Left ventricle myocardium superior (tissue), 1 donor: ENCODE measurements at places on chromosomes 3 and 15. TPM values are rescaled to one million over a fixed set of nuclear protein-coding genes. Genes with fewer than 3 reads are reported as not detected.
A peak's percentile ranks its signal among the peaks of the same experiment; 100 is the strongest.

Gene CP
- total RNA-seq: 2.2 TPM

Gene ATOSA
- 27.5 TPM for total RNA-seq

Gene NKIRAS1
- total RNA-seq: 22.6 TPM

Gene ZNF654
- total RNA-seq: 10.3 TPM

Gene ELL3
- 1.3 TPM for total RNA-seq

DNA sequence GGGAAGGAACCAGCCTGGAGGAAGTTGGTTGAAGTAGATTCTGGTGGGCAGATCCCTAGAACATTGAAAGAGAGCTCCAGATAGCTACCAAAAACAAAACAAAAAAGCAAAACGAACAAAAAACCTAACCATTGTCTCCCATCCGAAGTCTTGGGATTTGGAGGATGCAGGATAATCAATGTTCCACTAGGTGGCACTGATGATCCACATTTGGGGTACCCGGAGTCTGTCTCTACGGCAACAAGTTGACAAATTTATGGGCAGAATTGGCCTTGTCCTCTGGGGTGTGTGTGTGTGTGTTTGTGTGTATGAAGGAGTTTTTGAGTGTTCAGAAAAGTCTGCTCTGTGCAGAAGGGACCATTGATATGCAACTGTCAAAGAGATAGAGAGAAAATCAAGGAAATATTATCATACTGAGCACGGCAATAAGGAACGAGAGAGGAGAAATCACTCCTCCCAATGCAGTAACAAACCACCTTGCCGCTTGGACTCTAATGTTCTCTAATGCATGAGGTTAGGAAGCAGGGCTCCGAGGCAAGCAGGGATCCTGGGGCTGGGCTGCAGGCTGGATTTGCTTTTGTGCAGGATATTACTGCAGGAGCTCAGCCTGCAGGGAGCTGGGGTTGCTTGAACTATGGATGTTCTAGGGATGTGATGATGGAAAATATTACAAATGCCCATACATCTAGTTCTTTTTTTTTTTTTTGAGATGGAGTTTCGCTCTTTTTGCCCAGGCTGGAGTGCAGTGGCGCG, 59.8 kb upstream of the KLHL25 start:
- no peak for DNase-seq

GRCh38 chr3:98259707-98260106, 4.3 kb upstream of the OR5H6 start:
- DNase-seq: no peak

DNA sequence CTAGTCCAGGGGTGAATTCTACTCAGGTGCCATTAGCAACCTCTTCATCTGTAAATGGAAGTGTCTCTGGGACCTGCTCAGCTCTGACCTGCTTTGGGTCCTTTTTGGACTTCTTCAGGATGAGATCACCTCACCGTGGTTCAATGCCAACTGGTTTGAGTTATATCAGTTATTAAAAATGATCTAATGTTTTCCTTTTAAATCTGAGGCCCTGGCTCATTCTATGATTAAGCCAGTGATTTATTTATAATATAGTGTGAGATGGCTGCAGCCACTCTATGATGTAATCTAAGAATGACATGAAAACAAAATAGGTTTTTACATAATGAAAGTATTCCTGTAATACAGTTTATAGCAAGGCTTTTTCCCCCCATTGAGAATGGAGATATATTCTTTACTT, 79.4 kb downstream of the LPP start:
- DNase-seq: no peak

GRCh38 chr3:78545827-78546226, 1222.0 kb downstream of the ROBO1 start:
- no peak for DNase-seq

DNA sequence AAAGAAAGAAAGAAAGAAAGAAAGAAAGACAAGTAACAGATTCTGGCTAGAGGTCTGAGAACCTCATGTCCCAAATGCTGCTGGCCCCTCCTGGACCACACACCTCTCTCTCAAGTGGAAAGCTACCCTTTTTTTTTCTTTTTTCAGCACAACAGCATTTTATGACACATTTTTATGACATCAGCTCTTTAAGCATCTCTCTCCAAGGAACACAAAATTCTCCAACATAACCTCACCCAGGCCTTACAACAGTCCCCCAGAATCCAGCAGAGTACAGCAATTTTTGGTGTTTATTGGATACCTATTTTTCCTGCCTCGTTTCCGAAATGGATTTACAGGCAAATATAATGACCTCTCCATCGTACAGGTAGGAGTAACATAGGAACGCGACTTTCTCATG, 11.2 kb upstream of the NTRK3 start:
- DNase-seq: no peak

DNA sequence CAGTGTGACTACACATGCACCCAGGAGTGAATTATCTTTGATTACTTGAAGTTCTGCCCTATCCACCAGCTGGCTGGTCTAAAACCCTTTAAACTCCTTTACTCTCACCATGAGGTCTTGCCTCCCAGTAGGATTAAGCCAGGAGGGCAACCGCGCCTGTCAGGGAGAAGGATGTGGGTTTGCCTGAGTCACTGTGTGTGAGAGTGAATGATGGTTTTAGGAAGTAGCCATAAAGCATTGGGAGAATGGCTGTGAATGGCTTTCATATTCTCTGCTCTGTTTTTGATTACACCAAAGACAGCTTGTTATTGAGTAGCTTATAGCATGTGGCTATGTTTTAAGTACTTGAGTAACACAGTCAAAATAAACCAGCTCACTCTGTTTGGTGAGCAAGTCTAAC, 637.7 kb upstream of the TBL1XR1 start:
- no peak for DNase-seq

DNA sequence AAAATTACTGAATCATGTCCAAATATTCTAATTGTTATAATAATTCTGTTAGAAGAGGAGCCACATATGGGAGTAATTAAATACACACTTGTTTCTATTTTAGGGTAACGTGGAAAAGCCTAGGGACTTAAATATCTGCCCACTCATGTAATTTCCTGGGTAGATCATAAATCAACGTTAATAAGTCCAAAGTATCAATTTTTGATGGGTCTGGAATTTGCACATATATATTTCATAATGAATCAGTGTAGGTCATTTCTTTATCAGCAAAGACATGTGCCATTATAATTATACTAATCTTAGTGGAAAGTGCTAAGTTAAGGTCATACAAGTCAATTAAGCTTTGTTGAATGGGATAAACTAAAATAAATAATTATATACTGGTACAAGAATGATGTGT, 346.2 kb downstream of the ZBBX start:
- DNase-seq: no peak

DNA sequence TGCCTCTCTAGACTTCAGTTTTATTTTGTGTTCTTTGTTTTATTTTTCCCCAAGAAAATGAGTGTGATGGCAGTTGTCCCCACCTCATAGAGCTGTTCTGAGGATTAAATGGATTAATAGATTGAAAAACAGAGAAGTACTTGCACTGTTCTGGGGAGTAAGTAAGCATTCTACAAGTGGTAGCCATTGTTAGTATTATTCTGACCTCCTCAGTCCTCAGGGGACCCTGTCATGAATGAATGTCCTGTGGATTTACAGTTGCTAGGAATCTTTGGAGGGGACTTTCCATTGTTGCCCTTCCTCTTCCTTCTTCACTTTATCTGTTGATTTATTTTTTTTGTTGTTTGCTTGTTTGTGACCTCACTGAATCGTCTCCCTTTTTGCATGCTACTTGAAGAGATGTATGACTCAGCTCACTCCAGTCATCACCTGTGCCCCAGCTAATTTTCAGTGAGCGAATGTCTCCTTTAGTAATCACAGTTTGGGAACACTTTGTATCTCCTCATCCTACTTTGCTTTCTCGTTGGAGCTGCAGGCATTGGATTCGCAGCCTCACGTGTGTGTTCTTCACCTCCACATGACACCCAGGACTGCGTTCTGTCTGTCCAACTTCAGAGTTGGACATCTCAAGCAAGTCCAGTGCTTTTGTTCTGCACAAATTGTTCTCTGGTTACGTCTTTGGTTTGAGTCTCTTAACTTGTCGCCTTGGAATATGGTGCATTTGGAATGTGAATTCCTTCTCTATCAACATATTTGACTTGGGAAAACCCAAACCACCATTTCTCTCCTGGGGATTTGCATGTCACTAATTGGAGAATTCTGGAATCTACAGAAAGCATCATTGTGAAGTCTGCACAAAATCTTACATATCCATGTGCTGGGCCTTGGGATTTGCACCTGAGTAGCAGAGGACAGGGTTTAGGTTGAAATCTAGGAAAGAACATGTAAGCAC, 54.5 kb downstream of the LRTM1 start:
- DNase-seq: no peak

GRCh38 chr15:79339588-79340314, 28.8 kb downstream of the TMED3 start:
- no peak for DNase-seq

- DNase-seq: no peak
Observed at GRCh38 chr3:28349469-28350000, 911 bp upstream of the AZI2 start.

- DNase-seq: no peak
Observed at GRCh38 chr3:161390200-161390599, 18.9 kb upstream of the SPTSSB start.

DNA sequence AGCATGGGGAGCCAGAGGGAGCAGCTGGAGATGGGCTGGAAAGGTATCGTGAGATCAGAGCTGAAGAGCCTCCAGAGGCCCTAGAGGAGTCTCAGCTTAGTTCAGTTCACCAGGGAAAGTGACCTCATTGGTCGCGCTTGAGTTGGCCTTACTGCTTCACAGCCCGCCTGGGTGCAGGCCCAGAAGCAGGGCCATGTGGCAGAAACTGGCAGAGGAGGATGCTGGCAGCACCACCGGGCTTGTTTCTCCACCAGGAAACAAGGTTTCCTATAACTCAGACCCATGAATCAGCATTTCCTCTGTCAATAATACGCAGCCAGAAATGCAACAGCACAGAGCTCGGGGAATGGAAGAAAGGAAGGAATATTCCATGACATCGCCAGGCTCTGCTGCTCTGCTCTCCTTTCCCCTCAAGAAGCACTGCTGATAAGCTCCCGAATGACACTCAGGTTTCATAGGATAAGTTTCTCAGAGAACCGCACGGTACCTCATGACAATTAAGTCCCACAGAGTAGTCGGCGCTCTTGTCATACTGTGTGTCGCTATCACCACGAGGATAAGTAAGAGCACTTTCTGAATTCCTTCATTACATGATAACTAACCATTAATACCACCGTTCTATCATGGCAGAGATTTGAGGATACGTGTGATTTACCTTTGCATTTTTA, 147.1 kb upstream of the LPP start:
- DNase-seq: peak; percentile 49

DNA sequence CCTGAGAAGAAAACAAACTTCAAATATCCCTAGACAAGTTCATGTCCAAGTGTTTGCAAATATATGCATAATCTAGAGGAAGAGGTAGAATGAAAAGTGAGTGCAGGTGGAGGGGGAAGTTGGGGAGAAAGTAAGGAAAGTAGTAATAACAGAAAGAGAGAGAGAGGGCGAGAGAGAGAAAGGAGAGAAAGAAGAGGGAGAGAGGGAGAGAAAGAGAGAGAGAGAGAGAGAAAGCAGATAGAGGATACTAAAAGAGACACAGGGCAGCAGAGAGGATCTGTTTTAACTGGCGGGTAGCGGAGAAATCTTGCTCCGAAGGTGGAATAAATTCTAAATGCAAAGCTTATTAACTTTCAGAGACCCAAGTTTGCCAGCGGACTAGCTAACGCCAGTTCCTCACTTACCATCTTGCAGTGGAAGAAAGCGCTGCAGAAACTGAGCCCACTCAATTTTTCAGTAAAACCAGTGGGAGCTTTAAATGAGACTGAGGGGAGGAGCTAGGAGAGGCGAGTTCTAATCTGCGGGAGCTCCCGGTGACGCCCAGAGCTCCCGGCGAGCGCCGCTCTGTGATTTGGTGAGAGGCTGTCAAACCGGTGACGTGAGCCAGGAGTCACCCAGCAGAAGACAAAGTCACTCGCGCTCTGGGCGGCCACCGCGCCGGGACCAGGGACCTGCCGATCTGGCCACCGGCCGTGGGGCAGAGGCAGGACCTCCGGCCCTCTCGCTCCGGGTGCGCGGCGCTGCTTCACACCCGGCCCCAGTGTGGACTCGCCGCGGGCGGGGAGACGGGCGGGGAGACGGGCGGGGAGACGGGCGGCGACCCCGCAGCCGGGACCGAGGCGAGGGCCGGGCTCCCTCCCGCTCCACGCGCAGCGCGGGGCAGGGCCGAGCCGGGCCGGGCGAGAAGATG, at the start of gene GMNC:
TSS of gene GMNC (minus strand) at position 486 of the 910 bp plus-strand sequence. CDS start at position 407, 79 bp downstream.
- peak; percentile 93 for DNase-seq

- no peak for DNase-seq
Observed at GRCh38 chr15:74873756-74874424, 725 bp upstream of the SCAMP2 start.

DNA sequence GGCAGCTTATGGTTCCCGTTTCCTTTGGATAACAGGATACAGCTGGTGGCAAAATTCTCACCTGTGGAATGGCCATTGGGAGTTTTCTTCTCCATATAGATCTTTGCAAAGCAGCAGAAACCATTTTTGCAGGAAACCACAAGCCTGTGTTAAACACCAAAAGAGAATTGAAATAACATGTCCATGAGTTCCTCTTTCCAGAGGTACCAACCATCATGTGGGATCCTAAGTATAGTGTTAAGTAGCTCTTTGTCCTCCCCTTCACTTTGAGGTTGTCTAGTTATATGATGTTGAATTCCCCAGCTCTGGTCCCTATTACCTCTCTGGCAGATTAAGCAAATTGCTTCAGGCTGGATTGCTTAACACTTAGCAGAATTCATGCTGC, 94.9 kb downstream of the AKAP13 start:
- DNase-seq: no peak

DNA sequence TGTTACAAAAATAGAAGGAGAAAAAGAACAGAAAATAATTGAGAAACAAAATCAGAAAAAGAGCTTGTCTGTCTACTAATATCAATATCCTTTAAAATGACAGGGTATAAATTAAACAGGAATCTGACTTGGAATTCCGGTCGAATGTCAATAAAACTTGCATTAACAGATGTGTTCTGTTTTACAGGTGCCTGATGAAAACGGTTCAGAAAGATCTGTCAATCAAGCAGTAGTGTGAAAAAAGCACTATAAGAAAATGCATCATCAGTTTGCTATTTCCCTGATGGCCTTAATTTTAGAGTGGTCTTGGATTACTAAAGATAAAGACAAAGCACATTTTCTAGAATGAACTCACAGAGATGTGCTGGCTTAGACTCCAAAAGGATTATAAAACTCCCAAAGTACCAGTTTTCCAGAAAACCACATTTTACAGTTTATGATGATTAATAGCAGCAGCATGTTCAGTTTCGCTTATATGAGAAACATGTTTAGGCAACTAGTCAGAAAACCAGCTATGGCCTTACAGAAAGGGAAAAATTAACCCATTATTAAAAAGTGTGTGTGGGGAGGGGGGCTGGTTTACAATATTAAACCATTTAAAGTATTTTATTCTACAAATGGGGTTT, 8.2 kb upstream of the C3orf38 start:
- DNase-seq: no peak

- no peak for DNase-seq
Observed at GRCh38 chr3:135803028-135803692, 162.4 kb upstream of the PPP2R3A start.

- no peak for DNase-seq
Observed at GRCh38 chr3:78729946-78730345, 1037.9 kb downstream of the ROBO1 start.
